ENCODE measurements at places on chromosomes 2 and 18. TPM values are rescaled to one million over a fixed set of nuclear protein-coding genes. Genes with fewer than 3 reads are reported as not detected.

DNA sequence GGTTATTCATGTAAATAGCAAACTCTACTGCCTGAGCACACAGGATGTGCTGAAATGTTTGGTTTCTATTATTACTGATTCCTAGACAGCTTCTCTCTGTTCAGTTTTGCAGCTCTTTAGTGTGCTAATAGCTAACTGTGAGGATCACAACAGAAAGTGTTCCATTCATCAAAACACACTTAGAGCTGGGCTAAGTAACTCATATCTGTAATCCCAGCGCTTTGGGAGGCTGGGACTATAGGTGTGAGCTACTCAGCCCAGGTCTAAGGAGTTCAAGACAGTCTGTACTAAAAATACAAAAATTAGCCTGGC is 63.2 kb downstream of the MOGAT1 start:
- DNase-seq = no peak

DNA sequence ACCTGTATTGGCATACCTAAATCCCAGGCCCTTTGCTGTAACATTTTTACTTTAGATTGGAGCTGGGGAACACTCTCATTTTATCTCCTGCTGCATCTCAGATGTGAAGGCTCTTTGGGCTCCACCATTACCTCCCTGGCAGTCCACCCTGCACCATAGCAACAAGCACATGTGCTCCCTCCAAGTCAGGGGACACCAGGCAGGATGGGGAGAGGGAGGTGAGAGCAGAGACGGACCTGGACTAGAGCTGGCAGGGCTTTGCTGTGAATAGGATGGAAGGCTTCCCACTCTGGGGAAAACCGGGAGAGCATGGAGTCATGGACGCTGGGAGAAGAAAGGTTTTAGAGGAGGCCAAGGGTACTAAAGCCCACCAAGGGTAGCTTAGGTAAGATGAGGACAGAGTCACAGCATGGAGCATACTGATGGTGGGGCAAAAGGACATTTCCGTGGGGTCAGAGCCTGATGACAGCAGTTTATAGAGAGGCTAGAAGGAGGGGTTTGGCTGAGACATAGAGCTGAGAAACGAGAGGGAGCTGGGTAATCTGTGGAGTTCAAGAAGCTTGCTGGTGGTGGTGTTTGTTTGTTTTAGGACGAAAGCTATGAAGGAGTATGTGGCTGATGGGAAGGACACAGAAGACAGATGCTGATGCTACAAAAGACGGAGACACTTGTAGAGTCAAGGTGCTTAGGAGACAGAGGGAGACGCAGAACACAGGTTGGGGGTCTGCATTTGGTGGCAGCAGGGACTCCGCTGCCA is 134.8 kb downstream of the COL6A3 start:
- no peak for DNase-seq

DNA sequence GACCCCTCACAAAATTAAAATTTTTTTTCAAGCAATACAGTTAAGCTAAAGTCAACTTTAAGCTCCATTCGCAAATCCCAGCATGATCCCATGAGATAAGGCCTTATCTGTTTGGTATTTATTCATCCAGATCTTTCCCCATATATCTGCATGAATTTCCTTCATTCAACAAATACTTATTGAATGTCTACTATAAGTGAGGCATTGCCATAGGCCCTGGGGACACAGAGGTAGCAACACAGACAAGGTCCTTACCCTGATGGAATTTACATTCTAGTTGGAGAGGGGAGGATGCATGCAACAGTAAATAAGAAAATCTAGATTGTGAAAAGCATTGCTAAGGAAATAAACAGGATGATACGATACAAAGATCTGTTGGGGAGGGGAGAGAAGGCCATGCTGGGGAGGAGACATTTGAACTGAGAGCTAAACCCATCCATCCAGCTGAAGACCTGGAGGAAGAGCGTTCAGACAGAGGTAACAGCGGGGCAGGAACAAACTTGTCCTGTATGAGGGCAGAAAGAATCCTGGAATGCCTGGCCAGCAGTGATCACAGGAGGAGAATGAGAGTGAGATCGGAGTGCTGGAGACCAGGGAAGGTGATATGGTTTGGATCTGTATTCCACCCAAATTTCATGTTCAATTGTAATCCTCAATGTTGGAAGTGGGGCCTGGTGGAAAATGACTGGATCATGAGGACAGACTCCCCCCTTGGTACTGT is 71.6 kb downstream of the SDC1 start:
- DNase-seq = no peak

- DNase-seq = no peak
Measured at GRCh38 chr18:49431165-49431962, 29.1 kb downstream of the DYM start.

SYT4 gene
- total RNA-seq = 8.2 TPM

DNA sequence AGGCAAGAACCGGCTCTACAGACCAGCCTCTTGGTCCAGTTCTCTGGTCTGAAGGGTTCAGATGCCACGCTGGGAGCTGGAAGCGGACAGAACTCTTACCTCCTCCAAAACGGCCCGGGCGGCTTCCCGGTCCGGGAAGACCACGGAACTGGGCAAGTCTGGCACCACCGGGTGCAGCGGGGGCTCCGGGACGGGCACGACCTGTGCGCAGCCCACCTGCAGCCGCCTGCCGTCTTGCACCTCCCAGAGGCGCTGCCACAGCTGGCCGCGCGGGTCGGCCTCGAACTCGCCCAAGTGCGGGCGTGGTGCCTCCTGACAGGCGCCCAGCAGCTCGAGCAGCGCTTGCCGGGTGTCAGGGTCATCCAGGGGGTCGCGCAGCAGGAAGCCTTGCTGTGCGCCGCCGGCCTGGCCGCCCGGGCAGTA is 773 bp downstream of the CMPK2 start:
- DNase-seq = no peak

GRCh38 chr2:134142341-134142738 is 111.5 kb upstream of the MGAT5 start:
- DNase-seq = no peak

GRCh38 chr2:47062681-47063537 is 92.2 kb downstream of the STPG4 start:
- DNase-seq = no peak

GRCh38 chr2:232901736-232902578 is 31.9 kb downstream of the SNORC start:
- no peak for DNase-seq

GRCh38 chr2:135985826-135986393 is 484 bp upstream of the DARS1 start:
- DNase-seq = no peak

DNA sequence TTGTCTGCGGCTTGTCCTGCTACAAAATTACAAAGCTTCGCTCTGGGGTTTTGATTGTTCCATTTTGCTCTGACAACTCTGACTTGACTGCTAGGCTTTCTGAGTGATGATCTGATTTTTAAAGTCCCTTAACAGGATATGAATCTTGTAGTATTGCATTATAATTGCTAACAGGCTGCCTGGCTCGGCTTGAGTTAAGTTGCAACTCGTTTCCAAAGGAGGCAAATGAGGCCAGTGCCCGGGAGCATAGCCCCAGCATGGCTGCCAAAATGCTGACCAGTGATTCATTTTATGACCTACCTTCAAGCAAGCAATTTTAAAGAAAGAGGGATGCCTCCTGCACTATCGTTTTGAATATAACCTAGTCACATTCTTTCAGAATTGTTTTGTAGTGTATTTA is 135.4 kb downstream of the COL6A3 start:
- DNase-seq = no peak

C2orf15 gene
- 0.23 TPM for total RNA-seq

GRCh38 chr2:7429733-7430132 is 512.5 kb downstream of the RNF144A start:
- no peak for DNase-seq

- no peak for DNase-seq
Measured at GRCh38 chr2:139271149-139271548, 491.0 kb upstream of the NXPH2 start.

FIGN gene
- total RNA-seq = 58.1 TPM

- DNase-seq = no peak
Measured at GRCh38 chr18:60064271-60064670, 164.5 kb downstream of the PMAIP1 start.

RAB17 gene
- not detected for total RNA-seq

ALK gene
- total RNA-seq = 2.1 TPM

- no peak for DNase-seq
Measured at GRCh38 chr2:52391621-52392020, 1359.7 kb upstream of the NRXN1 start.

UPP2 gene
- total RNA-seq = not detected

GRCh38 chr2:173866874-173867618 is 98.1 kb downstream of the SP3 start:
- DNase-seq = no peak

ARHGAP15 gene
- 2.8 TPM for total RNA-seq

DNA sequence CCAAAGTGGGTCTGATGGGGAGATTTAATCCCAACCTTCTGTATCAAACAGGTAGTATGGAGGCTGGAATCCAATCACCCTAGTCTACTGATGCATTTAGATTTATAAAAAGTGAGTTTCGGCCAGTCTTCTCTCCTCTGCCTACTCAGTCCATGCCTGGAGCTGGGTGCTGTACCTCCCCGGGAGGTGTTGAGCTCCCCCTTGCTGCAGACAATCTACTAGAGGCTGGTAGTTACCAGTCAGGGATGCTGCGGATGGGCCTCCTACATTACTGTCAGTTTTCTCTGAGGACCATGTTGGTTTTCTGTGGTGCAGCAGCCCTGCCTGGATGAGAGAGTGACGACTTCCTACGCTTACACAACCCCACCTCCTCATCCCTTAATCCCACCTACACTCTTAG is 118.6 kb upstream of the CELF4 start:
- DNase-seq = no peak
